ENCODE measurements at places on chromosomes 12 and 14. TPM values are rescaled to one million over a fixed set of nuclear protein-coding genes. Genes with fewer than 3 reads are reported as not detected.

DNA sequence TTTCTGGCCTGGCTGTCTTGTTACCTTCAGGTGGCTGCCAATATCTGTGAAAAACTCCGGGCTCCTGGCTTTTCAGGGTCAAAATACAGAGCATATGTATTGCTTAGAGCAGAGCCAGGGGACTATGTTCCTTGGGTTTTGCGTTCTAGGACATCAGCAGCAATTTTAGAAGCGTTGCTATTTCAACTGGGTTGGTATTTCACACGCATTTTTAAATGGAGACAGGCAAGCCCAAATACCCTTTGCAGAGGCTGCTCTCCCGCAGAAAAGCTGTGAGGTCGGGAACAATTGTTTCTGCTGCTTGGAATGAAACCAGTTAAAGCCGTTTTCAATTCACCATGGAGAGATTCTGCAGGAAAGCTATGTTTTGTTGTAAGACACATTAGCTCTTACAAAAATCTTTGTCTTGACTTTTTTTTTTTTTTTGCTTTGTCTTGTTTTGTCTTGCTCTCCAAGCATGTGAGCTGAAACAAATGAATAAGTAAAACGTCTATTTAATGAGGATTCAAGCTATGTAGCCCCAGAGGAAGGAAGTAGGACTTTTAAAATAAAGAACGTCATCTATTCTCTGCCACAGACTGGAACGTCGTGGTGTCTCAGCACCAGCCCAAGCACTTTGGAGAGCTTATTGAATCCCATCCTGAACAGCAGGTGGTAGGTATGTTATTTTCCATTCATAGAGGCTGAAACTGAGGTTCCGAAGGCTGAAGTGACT is 181.0 kb upstream of the TBX3 start:
- H3K4me3 ChIP-seq, result no peak overlapping the region
- no peaks in the 10 kb centered on the region for H3K36me3 ChIP-seq
- H3K27me3 ChIP-seq, result no peaks in the 10 kb centered on the region
- no peak for DNase-seq
- peaks cover 10% of the 10 kb centered on the region for H3K4me1 ChIP-seq

DNA sequence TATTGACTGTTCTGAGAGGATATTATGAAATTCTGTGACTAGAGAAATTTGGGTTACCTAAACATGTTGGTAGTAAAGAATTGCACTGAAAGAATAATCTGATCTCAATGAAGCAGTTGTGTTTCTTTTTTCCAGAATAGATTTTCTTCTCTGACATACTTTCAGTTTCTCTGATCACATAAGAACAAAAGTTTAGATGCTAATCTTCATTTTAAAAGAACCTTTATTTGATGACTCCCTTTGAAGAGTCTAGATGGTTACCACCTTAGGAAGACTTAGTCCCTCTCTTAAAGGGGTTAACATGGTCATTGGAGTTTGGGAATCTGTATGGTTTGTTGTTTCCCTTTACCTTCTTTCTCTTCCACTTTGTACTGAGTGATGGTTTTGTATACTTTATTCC is 58.6 kb downstream of the MON2 start:
- H3K4me3 ChIP-seq, result no peak overlapping the region
- DNase-seq, result no peak
- H3K36me3 ChIP-seq, result no peaks in the 10 kb centered on the region
- H3K27me3 ChIP-seq, result no peaks in the 10 kb centered on the region
- no peak overlapping the region for H3K27ac ChIP-seq

DNA sequence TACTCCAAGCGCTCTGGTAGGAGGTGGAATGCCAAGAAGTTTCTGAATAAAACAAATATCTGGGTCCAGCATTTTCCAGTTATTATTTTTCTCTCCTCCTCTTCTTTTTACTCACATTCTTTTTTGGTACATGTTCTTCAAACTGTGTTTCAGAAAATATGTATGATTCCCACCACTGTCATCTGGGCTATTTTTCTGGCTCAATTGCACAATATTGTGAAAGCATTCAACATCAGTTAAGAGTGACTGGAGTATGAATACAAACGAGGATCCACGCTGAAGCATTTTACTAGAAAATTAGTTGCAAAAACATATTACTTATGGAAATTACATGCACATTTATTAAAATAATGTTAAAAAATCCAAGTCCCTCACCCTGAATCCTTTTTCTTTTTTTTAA is 61.5 kb downstream of the KCNMB4 start:
- no peak for DNase-seq
- no peaks in the 10 kb centered on the region for H3K27me3 ChIP-seq
- H3K27ac ChIP-seq, result no peak overlapping the region
- no peak overlapping the region for H3K4me3 ChIP-seq

- no peaks in the 10 kb centered on the region for H3K4me1 ChIP-seq
- H3K36me3 ChIP-seq, result peaks cover 13% of the 10 kb centered on the region
- no peak overlapping the region for H3K4me3 ChIP-seq
Measured at GRCh38 chr12:94988471-94988870, 15.0 kb downstream of the NDUFA12 start.

ADAM21 gene
- 0.80 TPM for total RNA-seq

GRCh38 chr12:49232940-49233841 is 31.7 kb upstream of the TUBA1C start:
- H3K4me1 ChIP-seq, result peaks cover 4% of the 10 kb centered on the region
- H3K36me3 ChIP-seq, result no peaks in the 10 kb centered on the region
- no peaks in the 10 kb centered on the region for H3K27me3 ChIP-seq
- H3K27ac ChIP-seq, result no peak overlapping the region

GRCh38 chr12:52355176-52355575 is 12.1 kb downstream of the KRT85 start:
- DNase-seq, result no peak
- no peak overlapping the region for H3K27ac ChIP-seq
- H3K27me3 ChIP-seq, result no peaks in the 10 kb centered on the region

DNA sequence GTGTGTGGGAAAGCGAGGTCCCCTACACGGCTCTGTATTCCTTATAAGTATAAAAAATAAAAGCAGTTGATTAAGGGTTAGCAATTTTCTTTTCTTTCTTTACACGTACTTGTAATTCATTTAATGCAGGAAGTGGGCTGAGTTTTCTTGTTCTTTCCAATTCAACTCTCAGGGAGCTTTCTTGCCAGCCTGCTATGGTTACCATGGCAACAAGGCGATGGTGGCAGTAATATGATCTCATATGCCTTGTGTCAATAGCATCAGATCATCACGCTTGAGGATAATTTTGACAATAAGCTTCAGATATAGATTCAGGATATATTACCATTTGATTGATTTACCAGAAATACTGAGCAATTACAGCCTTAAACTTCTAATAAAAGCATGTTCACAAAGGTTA is 466.5 kb downstream of the APAF1 start:
- DNase-seq, result peak; percentile 11
- no peak overlapping the region for H3K4me3 ChIP-seq
- no peaks in the 10 kb centered on the region for H3K4me1 ChIP-seq
- no peaks in the 10 kb centered on the region for H3K36me3 ChIP-seq

LRCOL1 gene
- total RNA-seq, result not detected

CCDC85C gene
- total RNA-seq, result 44.6 TPM

TSHR gene
- total RNA-seq, result not detected

DNA sequence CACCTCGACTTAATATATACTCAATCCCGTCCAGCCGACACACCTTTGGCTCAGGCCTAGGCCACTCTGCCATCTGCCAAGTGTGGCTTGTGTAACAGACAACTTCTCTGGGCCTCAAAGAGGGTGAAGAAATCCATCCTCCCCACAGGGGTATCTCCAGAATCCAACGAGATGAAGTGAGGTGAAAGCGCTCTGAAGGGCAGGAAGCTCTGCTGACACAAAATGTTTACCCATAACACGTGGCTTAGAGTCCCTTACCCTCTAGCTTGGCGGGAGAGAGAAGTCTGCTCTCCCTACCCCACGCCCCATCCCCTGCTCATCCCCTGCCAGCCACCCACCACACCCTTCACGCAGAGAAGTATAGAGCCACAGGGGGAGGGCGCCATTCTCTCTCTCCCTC is 13.0 kb downstream of the ZBTB39 start:
- no peaks in the 10 kb centered on the region for H3K27me3 ChIP-seq
- no peak overlapping the region for H3K27ac ChIP-seq
- no peaks in the 10 kb centered on the region for H3K36me3 ChIP-seq
- H3K4me3 ChIP-seq, result no peak overlapping the region
- DNase-seq, result no peak
